ENCODE measurements at places on chromosomes 6 and 20. TPM values are rescaled to one million over a fixed set of nuclear protein-coding genes. Genes with fewer than 3 reads are reported as not detected.

- DNase-seq = no peak
Measured at GRCh38 chr6:52667572-52667971, 3.3 kb upstream of the TMEM14A start.

GRCh38 chr6:44223319-44224028 lies at the start of gene SLC29A1:
Gene SLC29A1, plus strand, starts transcription at chr6:44223595. Its CDS starts 3,719 bp downstream, at chr6:44227314.
- no peak for DNase-seq

DNA sequence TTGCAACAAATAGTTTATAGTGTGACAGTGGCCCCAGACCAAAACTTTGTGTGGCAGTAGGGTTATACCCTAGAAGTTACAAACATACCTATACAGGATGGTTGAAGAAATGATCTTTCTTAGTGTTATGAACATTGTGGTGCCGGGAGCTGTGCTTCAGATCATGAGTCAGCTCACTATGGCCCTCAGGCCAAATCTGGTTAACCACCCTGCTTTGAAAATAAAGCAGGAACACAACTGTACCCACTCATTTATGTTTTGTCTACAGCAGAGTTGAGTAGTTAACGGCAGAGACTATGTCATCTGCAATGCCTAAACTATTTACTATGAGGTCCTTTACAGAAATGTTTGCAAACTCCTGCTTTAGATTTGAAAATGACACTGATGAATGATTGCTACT lies 24.3 kb downstream of the AKAP7 start:
- no peak for DNase-seq

Gene FNDC11
- not detected for total RNA-seq

GRCh38 chr6:137086031-137086430 lies 41.3 kb upstream of the IL20RA start:
- DNase-seq = no peak

- DNase-seq = no peak
Measured at GRCh38 chr20:57133926-57134650, 132.4 kb downstream of the BMP7 start.

Gene RBM24
- total RNA-seq = 0.62 TPM

- no peak for DNase-seq
Measured at GRCh38 chr6:28090917-28091586, 10.7 kb downstream of the ZNF165 start.

Gene DNMT3B
- total RNA-seq = 0.44 TPM

- no peak for DNase-seq
Measured at GRCh38 chr20:20772497-20773085, 60.1 kb upstream of the RALGAPA2 start.

DNA sequence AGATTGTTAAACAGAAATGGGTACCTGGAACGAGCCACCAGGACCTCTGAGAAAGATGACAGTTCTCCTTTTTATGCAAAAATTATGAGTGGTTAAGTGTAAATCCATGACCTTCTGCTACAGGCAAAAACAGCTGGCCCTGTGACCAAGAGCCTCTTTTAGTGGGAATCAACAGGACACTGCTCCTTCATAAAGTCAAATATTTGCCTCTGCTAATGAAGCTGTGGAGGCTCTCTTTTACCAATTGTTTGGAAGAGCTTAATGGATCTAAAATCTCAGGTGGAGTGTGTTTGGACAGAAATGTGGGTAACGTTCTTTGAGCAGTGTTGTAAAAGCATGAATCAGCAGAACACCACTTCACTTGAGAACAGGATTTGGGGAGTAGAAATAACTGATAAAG lies 117.5 kb upstream of the PCSK2 start:
- no peak for DNase-seq

Gene RUNX2
- total RNA-seq = 3.6 TPM

Gene BTN2A1
- 7.8 TPM for total RNA-seq

Gene PDE10A
- total RNA-seq = 3.1 TPM

- DNase-seq = no peak
Measured at GRCh38 chr20:22619806-22620205, 35.4 kb upstream of the FOXA2 start.

- DNase-seq = no peak
Measured at GRCh38 chr6:136541395-136541794, 8.8 kb downstream of the MAP7 start.

Gene GSTA2
- total RNA-seq = not detected

Gene DCDC2
- not detected for total RNA-seq

GRCh38 chr20:2984956-2985661 lies 58.3 kb upstream of the GNRH2 start:
- DNase-seq = no peak

Gene RAET1L
- total RNA-seq = 14.5 TPM

Gene DYNLT2
- 1.3 TPM for total RNA-seq

DNA sequence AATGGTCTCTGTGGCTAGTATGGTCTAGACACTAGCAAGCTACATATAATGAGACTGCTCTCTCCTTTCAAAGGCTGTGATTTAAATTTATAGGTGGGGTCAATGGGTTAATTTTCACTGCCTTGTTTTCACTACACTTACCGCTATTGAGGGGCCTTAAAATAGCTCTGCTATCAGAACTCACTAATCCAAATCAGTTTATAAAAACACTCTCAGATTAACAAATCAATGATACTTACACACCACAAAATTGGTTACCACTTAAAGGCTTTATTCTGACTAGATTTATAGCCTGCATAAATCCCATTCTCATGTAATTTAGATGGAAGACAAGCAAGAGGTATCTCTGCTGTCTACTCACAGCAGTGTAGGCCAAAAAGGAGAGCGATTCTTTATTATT lies 313.0 kb upstream of the AGPAT4 start:
- DNase-seq = no peak

- DNase-seq = no peak
Measured at GRCh38 chr6:80725156-80725930, 618.9 kb downstream of the BCKDHB start.

DNA sequence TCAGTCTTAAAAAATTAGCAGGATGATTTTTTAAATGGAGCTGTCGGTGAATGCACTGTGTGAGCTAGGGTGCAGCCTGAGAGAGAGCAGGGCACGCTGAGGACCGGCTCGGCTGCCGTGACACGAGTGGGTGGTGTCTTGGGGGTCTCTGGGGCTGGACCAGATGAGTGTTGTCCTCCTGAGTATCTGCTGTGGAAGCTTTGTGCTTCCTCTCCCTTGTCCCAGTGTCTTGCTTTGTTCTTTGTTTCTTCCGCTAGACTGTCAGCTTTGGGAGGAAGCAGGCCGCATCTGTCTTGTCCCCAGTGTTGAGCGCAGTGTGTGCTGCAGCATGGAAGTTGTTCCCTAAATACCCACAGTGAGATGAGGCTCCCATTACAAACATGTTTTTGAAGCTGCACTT lies 89.4 kb downstream of the RTN4IP1 start:
- DNase-seq = no peak

GRCh38 chr6:57315851-57316250 lies 1.6 kb upstream of the PRIM2 start:
- no peak for DNase-seq

Gene SLC16A10
- total RNA-seq = 0.15 TPM

DNA sequence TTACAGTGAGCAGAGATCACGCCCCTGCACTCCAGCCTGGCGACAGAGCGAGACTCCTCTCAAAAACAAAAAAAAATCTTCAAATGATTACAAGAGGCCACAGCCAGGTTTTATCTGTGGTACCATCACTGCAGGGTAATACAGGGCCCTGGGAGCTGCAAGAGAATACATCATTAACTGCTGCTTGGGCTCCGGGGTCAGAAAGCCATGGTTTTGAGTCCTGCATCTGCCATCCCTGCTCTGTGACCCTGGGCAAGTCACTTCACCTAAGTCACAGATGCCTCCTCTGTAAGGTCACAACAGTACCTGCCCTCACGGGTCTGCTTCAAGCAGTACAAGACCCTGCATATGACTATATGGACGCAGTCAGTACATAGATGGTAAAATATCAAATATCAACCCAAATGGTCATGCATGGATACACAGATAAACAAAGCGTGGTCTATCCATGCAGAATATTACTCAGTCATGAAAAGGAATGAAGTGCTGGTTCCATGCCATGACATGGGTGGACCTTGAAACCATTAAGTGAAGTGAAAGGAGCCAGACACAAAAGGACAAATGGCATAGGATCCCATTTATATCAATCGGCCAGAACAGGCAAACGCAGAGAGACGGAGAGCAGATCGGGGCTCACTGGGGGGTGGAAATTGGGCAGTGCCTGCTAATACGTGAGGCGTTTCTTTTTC lies 83.6 kb downstream of the NFATC2 start:
- no peak for DNase-seq

- no peak for DNase-seq
Measured at GRCh38 chr6:42808492-42809483, 26.9 kb downstream of the BICRAL start.

DNA sequence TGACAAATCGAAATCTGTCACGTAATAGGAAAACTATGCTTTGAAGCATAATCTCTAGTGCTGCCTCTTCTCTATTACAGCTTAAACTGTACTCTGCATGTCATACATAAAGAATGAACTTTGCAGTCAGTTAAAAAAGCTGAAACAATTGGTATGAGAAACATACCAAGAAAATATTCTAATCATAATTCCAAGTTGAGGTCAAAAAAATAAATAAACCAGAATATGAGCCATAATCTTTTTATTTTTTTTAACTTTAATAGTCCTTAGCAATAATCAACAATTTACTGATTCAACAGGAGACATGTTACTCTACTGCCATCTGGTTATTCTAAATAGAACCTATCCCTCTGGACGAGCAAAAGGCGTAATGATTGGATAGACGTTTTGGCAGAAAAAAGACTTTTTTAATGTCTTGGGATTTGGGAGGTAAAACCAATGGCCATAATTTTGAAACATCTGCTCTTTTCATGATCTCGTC lies 224.4 kb upstream of the FLRT3 start:
- no peak for DNase-seq

GRCh38 chr6:144820270-144820669 lies 535.1 kb downstream of the UTRN start:
- no peak for DNase-seq

Data from esophagus squamous epithelium (tissue), 5 donors.